Peyer's patch (tissue), 4 donors: ENCODE measurements at places on chromosomes 16 and 17.

- DNase-seq, result no peak
Observed at GRCh38 chr16:55647798-55648197, 8.0 kb upstream of the SLC6A2 start.

DNA sequence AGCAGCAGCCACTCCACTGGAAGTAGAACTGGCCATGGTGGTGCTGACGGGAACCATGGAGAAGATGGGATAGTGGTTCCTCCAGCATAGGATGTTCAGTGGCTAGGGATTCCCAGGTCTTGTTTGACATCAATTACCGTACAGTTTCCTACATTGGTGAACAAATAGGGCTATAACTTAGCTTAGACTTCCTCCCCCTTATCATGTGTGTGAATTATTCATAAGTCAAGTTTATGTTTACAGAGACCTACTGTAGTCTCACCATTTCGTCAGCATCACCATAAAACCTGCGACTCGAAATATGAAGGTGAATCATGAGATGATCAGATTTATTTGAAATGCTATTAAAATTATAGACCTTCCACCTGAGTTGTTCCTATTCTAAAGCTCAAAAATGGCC is 1.2 kb downstream of the KRTAP2-3 start:
- DNase-seq, result no peak

DNA sequence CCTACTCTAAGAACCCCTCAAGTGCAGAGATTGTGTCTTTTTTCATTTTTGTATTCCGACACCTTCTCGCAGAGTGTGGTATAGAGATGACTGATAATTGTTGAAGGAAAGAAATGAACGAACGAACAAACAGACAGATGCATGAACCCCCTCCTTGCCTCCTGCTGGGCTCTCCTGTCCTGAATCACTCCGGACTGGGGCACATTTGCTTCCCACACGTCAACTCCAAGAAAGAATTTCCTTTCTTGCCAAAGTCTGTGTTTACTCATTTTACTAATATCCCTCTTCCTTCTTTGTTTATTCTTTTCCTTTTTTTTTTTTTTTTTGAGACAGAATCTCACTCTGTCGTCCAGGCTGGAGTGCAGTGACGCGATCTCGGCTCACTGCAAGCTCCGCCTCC is 37.5 kb upstream of the BHLHA9 start:
- DNase-seq, result no peak

GRCh38 chr16:50448522-50448921 is 79.7 kb upstream of the BRD7 start:
- DNase-seq, result peak; percentile 17

GRCh38 chr17:9217151-9218056 is 196.1 kb downstream of the NTN1 start:
- no peak for DNase-seq

- DNase-seq, result no peak
Observed at GRCh38 chr17:74477411-74477810, 11.0 kb downstream of the CD300A start.

- no peak for DNase-seq
Observed at GRCh38 chr16:78543023-78543422, 443.6 kb downstream of the WWOX start.

- no peak for DNase-seq
Observed at GRCh38 chr17:42472709-42473521, 14.2 kb downstream of the ATP6V0A1 start.

- DNase-seq, result no peak
Observed at GRCh38 chr17:66348584-66349165, 46.3 kb downstream of the PRKCA start.

- no peak for DNase-seq
Observed at GRCh38 chr16:89936981-89937380, 11.6 kb upstream of the DEF8 start.

DNA sequence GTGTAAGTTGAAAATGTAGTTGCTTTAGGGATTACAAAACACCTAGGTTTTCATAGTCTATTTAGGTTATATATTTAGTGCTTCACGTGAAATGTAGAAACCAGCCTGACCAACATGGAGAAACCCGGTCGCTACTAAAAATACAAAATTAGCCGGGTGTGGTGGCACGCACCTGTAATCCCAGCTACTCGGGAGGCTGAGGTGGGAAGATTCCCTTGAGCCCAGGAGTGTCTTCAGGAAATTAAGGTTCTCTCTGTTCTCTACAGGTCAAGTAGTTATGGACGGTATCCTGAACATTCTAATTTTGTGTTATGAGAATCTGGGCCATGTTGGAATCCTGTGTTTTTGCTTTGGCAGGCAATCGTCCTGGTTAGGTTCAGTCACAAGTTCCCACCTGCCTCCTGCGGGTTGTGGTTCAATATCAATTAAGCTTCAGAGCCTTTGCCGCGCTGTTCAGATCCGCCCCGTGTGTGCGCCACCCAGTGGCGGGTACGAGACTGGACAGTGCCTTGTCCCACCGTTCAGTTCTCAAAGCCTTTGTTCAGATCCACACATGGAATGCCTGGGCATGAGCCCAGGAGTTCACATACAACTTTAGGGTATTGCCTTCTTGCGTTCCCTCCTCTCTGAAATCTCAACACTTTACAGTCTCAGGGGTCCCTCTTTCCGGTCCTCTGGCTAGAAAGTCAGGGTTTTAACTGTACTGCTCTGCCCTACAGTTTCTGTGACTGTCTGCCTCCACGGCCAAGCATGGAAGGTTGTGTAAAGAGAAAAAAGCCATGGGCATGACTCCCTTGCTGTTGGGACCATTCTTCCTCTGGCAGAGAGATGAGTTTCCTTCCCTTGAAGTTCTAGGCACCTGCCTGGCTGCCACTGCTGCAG is 41.7 kb downstream of the HEATR6 start:
- DNase-seq, result peak; percentile 74

GRCh38 chr17:5127910-5128309 is 12.1 kb downstream of the USP6 start:
- no peak for DNase-seq

- peak; percentile 78 for DNase-seq
Observed at GRCh38 chr17:1203111-1203966, 23.6 kb upstream of the ABR start.

GRCh38 chr16:22373662-22374310 is 633 bp downstream of the CDR2 start:
- DNase-seq, result peak; percentile 78

DNA sequence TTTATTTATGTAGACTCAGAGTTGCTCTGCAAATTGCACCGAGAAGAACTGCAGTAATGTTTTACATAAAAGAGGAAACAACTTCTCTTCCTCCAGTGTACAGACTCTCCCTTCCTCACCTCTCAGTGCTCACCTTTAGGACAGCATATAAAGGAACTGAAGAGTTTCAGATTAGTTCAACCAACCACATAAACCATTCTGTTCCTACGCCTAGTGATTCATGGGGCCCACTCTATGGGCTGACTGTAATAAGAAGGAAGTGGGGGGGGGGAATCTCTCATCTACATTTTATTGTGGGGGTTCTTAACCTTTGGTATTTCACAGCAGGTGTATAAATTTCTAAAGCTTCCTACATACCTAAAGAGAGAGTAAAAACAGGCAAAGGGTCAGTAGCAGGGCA is 18.3 kb downstream of the ZSWIM7 start:
- DNase-seq, result no peak

DNA sequence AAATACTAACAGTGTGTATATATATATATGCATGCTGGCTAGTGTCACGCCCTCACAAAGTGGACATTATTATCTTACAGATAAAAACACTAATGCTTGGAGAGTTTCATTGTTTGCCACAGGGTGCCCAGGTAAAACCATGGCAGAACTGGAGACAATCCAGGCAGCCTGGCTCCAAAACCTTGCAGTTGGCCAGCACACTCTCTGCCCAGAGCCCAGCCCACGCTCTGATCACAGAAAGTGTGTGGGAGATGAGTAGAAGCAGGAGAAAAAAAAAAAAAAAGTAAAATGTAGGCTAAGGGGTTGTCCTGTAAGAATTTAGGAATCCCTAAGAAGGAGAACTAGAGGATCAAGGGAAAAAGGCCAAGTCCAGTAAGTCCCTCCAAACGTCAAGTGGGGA is 538.0 kb downstream of the CDH13 start:
- no peak for DNase-seq

GRCh38 chr17:72116661-72117521 is 3.9 kb upstream of the SOX9 start:
- no peak for DNase-seq

DNA sequence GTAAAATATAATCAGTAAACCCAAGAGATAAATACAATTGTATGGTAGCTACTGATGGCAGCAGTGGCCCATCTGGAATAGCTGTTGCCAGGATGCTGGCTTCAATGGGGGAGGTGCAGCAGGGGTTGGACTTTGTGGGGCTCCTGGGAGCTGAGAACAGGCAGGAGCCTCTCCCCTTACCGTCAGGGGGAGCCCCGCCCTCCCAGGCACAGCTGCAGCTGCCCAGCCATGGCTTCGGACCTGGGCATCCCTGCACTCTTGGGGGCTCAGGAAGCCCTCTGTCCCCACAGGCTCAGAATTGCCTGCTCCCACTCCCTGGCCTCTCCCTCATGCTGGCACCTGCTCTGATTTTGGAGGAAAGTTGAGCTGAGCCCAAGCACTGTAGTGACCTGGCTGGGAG is 741.1 kb downstream of the CDH11 start:
- DNase-seq, result no peak

DNA sequence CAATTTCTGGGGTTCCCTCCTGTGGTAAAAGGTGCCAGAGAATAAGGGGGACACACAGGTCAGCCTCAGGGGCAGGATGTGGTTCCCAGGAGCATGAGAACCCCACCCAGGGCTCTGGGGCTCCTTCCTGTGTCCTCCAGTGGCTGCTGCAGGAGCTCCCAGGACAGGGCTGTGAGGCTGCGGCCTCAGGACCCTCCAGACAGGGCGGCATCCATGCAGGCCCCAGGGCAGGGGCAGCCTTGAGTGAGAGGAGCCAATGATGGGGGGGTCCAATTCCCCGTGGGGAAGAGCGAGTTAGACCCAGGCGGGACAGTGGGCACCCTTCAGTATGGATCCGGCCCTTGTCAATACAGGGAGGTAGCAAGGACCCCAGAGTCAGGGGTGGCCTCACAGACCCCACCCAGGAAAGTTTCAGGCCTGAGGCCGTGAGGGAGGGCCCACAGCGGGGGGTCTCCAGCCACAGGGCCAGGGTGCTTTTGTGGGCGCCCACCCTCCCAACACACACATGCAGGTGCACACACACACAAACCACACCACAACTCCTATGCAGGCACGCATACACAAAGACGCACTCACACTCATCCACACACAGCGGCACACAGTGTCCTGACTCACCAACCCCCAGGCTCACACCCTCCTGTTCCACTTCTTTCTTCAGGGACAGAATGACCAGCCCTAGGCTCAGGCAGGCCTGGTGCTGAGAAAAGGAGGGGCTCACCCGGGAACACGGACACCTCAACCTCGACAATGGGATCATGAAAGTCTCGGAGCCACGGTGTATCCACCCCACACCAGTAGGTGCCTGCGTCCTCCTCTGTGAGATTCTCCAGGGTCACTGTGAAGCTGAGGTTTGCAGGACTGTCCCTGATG is 1.8 kb downstream of the CD300C start:
- DNase-seq, result peak; percentile 34

GRCh38 chr17:78387977-78388941 is 9.8 kb downstream of the PGS1 start:
- DNase-seq, result peak; percentile 59
